ENCODE measurements at places on chromosomes 13 and 19.
A peak's percentile ranks its signal among the peaks of the same experiment; 100 is the strongest.

DNA sequence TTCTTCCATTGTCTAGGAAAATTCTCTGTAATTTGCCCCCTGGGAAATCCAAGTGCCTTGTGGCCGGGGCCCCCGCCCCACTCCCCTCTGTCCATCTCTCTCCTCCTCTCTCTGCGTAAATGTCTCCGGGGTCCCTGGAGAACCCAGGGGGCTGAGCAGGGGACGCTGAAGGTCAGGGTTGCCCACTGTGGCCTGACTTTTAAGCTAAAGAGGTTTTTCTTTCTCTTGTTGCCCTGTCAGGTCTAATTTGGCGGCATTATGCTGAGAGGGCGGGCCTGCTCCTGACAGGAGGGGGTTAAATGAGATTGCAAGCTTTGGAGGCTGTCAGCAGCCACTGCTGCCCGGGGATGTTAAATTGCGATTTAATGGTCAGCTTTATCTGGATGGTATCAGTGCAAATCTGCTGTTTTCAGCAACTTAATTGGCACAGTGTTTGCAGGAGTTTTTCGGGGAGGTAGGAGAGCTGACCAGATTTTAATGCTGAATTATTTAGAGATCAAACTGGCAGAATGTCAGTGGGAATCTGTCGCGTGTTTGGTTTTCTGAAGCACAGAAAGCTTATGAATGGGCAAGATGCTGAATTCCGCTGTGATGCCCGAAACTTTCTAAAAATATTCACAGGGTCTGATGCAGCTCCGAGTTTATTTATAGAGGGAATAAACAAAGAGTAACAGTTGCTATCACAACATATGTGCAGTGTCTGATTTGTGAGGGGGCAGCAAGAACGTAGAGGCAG, 93.2 kb upstream of the SOX1 start:
- no peak for DNase-seq

DNA sequence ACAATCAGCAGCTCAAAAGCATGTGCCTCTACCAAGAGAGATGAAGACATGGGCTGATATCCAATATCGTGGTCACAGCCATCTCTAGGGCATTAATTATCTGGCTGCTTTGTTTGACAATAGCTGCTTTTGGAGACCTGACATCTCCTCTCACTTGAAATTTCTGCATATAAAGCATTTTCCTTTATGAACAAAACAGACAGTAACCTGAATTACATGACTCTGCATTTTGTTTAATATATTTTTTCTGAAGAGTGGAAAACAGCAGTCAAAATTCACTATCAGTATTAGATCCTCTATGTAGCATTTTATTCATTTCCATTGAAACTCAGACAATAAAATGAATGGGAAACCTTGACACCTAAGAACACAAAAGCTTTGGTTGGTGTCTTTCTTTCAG, 42.4 kb upstream of the ESD start:
- no peak for DNase-seq

DNA sequence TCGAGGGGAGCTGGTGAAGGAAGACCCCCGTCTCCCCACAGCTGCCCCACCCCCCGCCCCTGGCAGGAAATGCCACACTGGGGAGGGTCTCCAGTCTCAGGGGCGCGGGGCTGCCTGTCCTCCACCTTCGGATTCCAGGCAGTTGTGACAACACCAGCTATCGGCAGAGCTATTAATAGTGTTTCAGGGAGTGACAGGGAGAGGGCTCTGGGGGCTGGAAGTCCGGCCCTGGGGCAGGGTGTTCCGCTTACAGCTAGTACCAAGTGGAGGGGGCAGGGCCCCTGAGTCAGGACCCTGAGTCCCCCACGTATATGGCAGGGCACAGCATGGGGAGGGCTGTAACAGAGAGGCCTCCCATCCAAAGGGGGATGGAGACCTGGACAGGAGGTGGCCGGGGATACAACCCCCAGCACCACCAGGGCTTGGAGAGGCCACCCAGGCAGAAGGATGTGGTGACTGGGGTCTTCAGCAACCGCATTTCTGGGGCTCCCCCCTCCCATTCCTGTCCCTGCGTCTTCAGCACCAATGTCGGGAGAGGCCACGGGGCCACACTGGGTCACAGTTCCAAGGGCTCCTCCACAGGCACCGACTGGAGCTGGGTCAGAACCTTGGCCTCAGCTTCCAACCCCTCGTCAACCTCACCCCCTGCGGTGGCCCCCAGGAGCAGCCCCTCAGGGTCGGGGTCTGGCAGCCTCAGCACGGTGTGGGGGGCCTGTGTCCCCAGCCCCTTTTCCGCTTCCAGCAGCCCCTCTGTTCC, 3.9 kb downstream of the SIX5 start:
- no peak for DNase-seq

- DNase-seq = peak; percentile 76
These were observed 844.9 kb downstream of the OLFM4 start for GRCh38 chr13:53873558-53873957.

- DNase-seq = no peak
These were observed 32.2 kb downstream of the ZNF557 start for GRCh38 chr19:7101498-7102253.

DNA sequence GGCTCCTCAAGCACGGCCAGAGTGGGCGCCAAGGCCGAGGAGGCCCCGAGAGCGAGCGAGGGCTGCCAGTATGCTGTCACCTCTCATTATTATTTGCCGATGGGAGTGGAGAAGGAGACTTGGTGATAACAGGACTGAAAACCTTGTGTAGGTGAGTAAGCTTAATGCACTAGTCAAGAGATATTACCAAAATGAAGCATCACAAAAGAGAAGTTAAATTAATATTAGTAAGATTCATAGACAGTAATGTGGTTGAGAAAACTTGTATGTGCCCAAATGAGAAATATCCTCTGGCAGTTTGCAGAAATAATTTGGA, 204.5 kb upstream of the SLITRK1 start:
- DNase-seq = no peak

GRCh38 chr13:87084192-87084591, 587.0 kb upstream of the SLITRK5 start:
- no peak for DNase-seq

DNA sequence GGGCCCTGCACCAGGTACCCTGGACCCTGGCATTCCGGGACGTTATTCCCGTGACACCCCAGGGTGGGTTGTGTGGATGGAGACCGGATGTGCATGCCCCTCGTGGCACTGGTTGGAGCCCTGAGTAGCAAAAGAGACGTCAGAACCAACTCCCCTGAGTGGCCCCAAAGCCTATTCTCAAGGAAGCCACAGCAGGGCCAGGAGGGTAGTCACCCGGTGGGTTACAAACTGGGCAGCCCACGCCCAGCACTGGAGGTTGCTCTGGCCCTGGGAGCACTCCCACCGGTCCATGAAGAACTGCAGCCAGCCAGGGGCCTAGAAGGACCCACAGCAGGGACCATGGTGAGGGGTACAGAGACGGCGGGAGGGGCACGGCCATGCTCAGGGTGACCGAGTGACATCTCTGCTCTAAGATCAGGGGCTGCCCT, 7.5 kb downstream of the KLF16 start:
- DNase-seq = no peak

DNA sequence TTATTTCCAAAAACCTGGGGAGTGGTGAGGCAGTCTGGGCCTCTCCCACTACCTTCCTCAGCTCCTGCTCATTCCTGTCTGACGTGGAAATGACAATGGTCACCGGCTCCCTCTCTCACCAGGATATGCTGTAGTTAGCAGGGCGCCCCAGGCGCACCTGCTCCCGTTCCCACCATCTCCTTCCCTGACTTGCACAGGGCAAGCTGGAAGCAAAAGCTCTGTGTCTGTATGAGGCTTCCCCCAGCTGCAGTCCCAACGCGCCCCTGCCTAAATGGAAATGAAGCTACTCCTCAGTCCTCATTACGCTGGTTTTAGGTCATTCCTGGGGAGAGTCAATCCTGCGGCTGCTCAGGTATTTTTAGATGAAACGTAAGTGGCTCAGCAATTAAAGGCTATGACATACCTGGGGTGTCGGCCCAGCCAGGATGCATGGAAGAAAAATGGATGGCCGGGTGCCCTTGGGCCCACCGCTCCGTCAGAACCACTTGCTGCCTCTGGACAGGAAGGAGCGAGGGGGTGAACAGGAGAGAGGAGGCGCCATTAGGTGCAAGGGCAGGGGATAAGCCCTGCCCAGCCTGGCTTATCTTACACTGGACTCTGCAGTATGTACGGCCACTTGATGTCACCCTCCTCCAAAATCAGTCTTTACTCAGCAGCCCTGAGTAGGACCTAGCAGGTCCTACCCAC, 32.4 kb downstream of the DHRS12 start:
- DNase-seq = peak; percentile 53

GRCh38 chr19:28586474-28586873, 626.5 kb downstream of the UQCRFS1 start:
- no peak for DNase-seq

- DNase-seq = no peak
These were observed 152.1 kb downstream of the KCNRG start for GRCh38 chr13:50167224-50167947.

DNA sequence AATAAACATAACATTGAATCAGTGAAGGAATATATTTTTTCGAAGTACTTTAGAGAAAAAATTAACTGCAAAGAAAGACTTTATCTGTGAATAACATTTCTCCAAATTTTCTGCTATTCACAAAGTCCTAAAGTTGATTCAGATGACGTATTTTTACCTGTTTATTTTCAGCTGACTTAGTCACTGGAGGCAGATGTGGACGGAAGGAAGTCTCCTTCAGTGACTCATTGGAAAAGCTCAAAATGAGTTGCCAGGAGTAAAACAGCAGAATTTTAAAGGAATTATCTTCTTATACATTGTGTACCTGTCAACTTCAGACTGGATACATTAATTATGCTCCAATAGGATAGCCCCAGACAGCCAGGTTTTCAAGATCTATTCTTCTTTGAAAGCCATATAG, 679.3 kb upstream of the GPC6 start:
- no peak for DNase-seq

- DNase-seq = no peak
These were observed 105.0 kb downstream of the STK24 start for GRCh38 chr13:98471934-98472333.

- DNase-seq = no peak
These were observed 36.9 kb downstream of the POLR1D start for GRCh38 chr13:27658546-27658945.

GRCh38 chr19:46863818-46864629, 3.2 kb downstream of the ARHGAP35 start:
- DNase-seq = peak; percentile 18

- DNase-seq = no peak
These were observed 60.5 kb downstream of the MAP4K1 start for GRCh38 chr19:38557205-38557799.

- no peak for DNase-seq
These were observed 41.5 kb downstream of the NFIC start for GRCh38 chr19:3407556-3408516.

DNA sequence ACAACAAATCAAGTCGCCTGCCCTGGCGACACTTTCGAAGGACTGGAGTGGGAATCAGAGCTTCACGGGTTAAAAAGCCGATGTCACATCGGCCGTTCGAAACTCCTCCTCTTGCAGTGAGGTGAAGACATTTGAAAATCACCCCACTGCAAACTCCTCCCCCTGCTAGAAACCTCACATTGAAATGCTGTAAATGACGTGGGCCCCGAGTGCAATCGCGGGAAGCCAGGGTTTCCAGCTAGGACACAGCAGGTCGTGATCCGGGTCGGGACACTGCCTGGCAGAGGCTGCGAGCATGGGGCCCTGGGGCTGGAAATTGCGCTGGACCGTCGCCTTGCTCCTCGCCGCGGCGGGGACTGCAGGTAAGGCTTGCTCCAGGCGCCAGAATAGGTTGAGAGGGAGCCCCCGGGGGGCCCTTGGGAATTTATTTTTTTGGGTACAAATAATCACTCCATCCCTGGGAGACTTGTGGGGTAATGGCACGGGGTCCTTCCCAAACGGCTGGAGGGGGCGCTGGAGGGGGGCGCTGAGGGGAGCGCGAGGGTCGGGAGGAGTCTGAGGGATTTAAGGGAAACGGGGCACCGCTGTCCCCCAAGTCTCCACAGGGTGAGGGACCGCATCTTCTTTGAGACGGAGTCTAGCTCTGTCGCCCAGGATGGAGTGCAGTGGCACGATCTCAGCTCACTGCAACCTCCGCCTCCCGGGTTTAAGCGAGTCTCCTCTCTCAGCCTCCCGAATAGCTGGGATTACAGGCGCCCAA, at the start of gene LDLR:
Gene LDLR (plus strand): TSS at position 210 of the 760 bp plus-strand sequence. CDS start 86 bp downstream, at position 296.
- peak; percentile 37 for DNase-seq

- DNase-seq = no peak
These were observed 7.9 kb upstream of the LGALS14 start for GRCh38 chr19:39696387-39696786.

GRCh38 chr19:55032170-55032800, 5.8 kb downstream of the GP6 start:
- DNase-seq = no peak

- no peak for DNase-seq
These were observed 282.9 kb upstream of the SLITRK6 start for GRCh38 chr13:86082121-86082520.
